ENCODE measurements at places on chromosomes 1 and 21. TPM values are rescaled to one million over a fixed set of nuclear protein-coding genes. Genes with fewer than 3 reads are reported as not detected.

The SDC3 gene
- 49.8 TPM for total RNA-seq

The SLAMF8 gene
- 1.4 TPM for total RNA-seq

The CSMD2 gene
- 0.22 TPM for total RNA-seq

GRCh38 chr1:97368296-97368695 is 552.5 kb downstream of the DPYD start:
- no peak for ATAC-seq

DNA sequence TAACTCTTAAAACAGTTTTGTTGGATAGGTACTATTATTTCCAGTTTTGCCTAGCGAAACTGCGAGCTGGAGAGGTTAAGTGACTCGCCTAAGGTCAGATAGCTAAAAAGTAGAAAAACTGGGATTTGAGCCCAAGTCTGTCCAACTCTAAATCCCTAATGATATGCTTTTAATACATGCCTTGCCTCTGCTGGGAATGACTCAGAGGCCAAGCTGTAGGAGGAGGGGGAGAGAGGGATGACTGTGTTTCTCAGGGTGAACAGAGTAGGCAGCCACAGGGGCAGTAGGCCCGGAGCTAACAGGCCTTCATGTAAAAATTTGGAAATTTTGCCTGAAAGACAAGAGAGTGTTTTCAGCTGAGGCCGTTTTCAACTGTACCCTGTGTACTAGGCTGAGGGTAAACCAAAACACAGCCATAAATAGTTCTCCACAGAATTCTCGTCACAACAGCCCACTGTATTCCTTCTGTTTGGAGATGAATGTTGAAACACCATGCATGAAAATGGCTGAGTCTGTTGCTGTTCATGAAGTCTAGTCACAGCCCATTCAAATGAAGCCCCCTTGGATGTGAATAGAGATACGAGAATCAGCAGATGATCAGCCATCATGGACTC is 107.5 kb upstream of the HOOK1 start:
- ATAC-seq, result peak; percentile 80
